Stimulated activated CD4-positive, alpha-beta T cell treated with anti-CD3 and anti-CD28 coated beads, TNF-alpha, amount 100 ng/mL, for 1 hour (primary cell): ENCODE measurements at places on chromosomes 2 and 18.

DNA sequence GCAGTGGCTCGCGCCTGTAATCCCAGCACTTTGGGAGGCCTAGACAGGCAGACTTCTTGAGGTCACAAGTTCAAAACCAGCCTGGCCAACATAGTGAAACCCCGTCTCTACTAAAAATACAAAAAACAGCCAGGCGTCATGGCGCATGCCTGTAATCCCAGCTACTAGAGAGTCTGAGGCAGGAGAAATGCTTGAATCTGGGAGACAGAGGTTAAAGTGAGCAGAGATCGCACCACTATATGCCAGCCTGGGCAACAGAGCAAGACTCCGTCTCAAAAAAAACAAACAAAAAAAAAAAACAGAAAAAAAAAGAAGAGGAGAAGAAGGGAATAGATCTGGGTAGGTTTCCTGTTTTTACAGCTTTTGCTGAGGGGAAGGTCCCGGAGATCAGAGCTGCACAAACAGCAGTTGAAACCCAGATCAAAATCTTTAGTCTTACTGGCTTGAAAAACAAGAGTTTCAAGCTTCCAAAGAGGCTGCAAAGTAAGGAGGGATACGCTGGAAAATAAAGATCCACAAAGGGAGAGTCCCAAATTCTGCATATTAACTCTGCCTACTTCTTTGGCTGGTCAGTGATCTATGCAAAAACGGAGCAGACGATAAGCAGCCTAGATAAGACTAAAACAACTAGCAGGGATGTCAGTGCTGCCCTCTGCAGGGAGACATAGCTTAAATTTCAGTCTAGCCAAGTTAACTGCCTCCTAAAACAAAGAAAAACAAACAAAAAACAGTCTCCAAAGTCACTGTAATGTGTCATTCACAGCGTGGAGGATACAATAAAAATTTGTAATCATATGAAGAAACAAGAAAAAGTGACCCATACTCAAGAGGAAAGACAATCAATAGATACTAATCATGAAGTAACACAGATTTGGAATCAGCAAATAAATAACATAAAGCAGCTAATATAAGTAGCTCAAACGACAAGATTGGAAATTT, 74.1 kb downstream of the TLK1 start:
- no peak for DNase-seq

- DNase-seq = no peak
Observed at GRCh38 chr2:233556881-233557736, 9.5 kb downstream of the USP40 start.

- DNase-seq = no peak
Observed at GRCh38 chr2:210399440-210400041, 77.0 kb downstream of the LANCL1 start.

GRCh38 chr18:31064130-31064529, 21.6 kb upstream of the DSC3 start:
- DNase-seq = no peak

GRCh38 chr18:8176109-8176508, 433.1 kb upstream of the RAB12 start:
- DNase-seq = no peak

DNA sequence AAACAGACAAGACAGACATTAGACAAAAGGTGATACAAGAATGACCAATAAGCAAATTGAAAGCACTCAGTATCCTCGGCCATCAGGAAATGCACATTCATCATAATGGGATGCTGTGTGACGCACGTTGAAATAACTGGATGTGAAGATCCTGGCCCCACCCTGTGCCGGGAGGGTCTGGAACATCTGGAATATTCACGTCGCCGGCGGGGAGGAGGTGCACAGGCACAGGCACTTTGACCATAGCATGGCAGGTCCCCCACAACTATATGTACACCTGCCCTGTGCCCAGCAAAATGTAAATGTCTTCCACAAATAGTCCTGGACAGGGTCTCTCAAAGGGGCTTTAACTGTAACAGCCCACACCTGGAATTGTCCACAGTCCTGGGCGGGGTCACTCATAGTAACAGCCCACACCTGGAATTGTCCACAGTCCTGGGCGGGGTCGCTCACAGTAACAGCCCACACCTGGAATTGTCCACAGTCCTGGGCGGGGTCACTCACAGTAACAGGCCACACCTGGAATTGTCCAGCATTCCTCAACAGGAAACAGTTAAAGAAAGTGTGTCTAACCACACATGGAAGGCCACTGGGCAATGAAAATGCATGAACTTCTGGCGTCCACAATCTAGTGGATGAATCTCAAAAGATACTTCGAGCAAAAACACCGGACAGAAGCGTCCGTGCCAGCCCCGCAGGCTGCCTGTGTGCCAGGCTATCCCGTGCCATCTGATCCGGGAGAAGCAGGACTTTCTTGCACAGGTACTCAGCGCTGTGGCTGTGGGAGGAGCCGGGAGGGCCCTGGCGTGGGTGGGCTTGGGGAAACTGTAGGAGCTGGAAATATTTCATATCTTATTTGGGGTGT, 113.4 kb downstream of the RTP5 start:
- no peak for DNase-seq

DNA sequence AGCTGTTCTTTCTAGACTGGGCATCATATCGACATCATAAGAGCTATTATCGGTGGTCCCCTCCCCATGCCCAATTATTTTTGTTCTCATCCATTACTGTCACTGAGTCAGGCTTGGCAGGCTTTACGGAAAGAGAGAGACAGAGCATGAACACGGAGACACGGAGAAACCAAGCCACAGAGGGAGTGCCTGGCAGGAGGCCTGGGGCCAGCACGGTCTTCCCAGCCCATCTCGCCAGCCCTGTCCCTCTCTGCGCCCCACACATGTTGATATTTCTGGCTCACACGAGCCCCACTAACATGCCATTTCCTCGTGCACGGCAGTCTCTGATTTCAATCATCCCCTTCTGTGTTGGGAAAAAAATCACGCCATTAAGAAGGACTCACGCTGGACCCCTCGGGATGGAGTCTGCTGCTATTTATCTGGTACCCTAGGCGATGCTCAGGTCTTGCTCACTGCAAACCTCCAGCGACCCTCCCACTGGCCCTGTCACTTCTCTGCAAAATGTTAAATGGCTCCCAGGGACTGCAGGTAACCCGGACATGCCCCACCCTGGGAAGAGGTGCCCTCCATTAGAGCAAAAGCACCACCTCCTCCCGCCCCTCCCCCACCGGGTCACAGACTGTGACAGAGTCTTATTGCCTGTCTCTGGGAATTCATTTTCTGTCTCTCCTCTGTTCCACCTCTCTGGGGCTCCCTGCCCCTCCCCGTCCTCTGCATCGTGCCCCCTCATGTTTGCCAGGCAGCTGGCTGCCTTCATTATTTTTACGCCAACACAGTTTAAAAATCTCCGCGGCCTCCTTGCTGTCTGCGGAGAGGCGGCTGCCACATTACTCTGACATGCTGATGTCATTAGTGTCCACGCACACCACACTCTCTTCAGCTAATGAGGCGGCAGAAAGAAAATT, 40.1 kb upstream of the GBX2 start:
- DNase-seq = no peak

GRCh38 chr2:158239271-158239670, 137.6 kb downstream of the UPP2 start:
- DNase-seq = no peak

GRCh38 chr2:135676031-135676430, 65.6 kb upstream of the UBXN4 start:
- no peak for DNase-seq

GRCh38 chr2:63587814-63588384, 378 bp downstream of the WDPCP start:
- no peak for DNase-seq

- no peak for DNase-seq
Observed at GRCh38 chr2:111903930-111904439, 5.6 kb downstream of the MERTK start.

- DNase-seq = no peak
Observed at GRCh38 chr2:10820978-10821695, 8.6 kb upstream of the PDIA6 start.
